ENCODE measurements at places on chromosomes 7 and 10. TPM values are rescaled to one million over a fixed set of nuclear protein-coding genes. Genes with fewer than 3 reads are reported as not detected.
A peak's percentile ranks its signal among the peaks of the same experiment; 100 is the strongest.

- peaks cover 31% of the 10 kb centered on the region for H3K4me1 ChIP-seq
- DNase-seq, result no peak
- no peaks in the 10 kb centered on the region for H3K36me3 ChIP-seq
- no peaks in the 10 kb centered on the region for H3K27me3 ChIP-seq
- no peak overlapping the region for H3K4me3 ChIP-seq
These were observed 1.9 kb upstream of the STX1A start for GRCh38 chr7:73721377-73721817.

GRCh38 chr7:149885191-149886017, 11.6 kb downstream of the ATP6V0E2 start:
- H3K4me1 ChIP-seq, result no peaks in the 10 kb centered on the region
- DNase-seq, result peak; percentile 12
- no peaks in the 10 kb centered on the region for H3K27me3 ChIP-seq
- H3K4me3 ChIP-seq, result no peak overlapping the region
- no peak overlapping the region for H3K27ac ChIP-seq

The PAX4 gene
- not detected for total RNA-seq

DNA sequence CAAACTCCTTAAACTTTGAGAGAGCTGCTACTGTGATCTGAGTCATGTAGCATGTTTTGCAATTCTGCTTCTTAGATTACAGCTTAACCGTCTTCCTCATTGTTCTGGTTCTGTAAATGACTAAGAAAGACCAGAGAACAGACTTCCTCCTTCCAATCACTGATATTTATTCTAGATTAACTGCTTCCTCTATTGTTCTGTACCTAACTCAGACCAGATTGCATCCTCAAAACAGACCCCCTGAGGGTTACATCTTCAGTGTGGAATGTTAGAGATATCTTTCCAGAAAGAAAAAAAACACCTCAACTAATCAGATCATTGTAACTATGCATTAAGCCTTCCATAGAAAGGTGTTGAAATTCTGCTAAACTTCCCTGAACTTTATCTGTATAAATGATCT, 5.7 kb upstream of the PIP start:
- H3K36me3 ChIP-seq, result no peaks in the 10 kb centered on the region
- no peak overlapping the region for H3K27ac ChIP-seq
- H3K4me1 ChIP-seq, result no peaks in the 10 kb centered on the region
- no peak overlapping the region for H3K4me3 ChIP-seq
- H3K27me3 ChIP-seq, result no peaks in the 10 kb centered on the region
- no peak for DNase-seq

GRCh38 chr7:108196004-108196403, 65.8 kb upstream of the LAMB4 start:
- no peak overlapping the region for H3K27ac ChIP-seq
- H3K36me3 ChIP-seq, result no peaks in the 10 kb centered on the region
- no peaks in the 10 kb centered on the region for H3K4me1 ChIP-seq
- H3K4me3 ChIP-seq, result no peak overlapping the region

DNA sequence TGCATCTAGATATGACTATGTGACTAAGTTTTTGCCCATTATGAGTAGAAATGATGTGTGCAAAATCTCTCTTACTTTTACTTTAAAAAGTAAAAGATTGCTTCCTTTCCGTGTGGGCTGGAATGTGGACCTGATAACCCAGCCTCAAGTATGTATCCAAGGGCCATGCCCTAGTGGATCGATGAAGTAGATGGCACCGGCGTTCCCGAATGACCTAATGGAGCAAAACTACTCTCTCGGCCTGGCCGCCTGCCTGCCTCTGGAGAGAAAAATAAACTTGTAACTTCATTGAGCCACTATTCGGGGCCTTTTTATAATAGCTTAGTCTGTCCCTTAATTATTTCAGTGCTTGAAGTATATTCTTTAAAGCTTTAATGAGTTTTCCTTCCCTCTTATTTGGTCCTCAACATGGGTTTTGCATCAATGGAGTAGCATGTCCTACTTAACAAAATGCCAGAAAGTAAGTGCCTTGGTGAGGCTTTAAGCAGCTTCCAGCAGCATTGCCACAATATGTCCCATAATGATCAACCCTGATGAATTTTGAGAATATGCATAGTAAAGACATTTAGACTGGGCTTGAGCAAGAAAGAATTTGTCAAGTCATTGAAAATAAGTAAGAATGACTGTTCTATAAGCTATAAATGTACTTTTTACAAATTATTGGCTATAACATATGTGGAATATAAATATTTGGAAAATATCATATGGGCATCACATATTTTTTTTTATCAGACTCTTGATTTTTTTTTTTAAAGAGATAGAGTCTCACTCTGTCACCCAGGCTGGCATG, 61.4 kb downstream of the PLXDC2 start:
- H3K4me3 ChIP-seq, result no peak overlapping the region
- H3K36me3 ChIP-seq, result no peaks in the 10 kb centered on the region
- no peak overlapping the region for H3K27ac ChIP-seq
- H3K27me3 ChIP-seq, result no peaks in the 10 kb centered on the region
- H3K4me1 ChIP-seq, result no peaks in the 10 kb centered on the region

The SAMD9 gene
- total RNA-seq, result 10.2 TPM

DNA sequence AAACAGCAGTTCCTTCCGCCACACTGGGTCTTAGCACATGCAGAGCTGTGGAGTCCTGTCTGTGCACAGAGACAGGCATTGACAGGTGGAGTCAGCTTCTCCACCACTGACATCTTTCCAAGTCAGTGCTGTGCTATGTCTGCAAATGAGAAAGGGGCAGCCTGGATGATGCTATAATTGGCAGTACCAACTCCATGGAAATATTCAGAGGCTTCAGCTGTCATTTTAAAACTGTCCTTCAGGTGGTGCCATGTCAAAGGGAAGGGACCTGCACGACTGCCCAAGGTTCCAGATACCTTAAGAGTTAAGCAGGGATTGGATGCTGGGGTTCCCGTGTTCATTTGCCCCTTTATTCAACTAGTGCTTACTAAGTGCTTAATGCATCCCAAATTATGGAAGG, 258.0 kb upstream of the PRKCQ start:
- no peak for DNase-seq
- no peaks in the 10 kb centered on the region for H3K36me3 ChIP-seq
- no peak overlapping the region for H3K4me3 ChIP-seq
- H3K4me1 ChIP-seq, result no peaks in the 10 kb centered on the region
- H3K27me3 ChIP-seq, result no peaks in the 10 kb centered on the region
- no peak overlapping the region for H3K27ac ChIP-seq

DNA sequence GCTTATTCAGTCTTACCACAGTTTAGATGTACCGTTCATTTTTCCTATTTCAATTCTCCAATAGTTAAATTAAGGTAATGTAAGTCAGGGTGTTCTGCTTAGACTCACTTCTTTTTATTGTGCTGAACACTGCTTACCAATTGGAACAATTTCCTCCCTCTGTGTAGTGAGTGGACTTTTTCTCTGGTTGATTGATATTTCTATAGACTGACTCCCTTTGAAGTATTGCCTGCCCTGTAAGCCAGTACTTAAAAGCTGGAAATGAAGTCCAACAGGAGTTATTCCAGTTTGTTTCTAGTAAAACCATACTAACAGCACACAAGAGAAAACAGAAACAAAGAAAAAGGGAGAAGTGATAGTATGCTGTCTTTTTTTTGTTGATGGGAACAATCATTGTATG, 1674.9 kb downstream of the REEP3 start:
- no peak for DNase-seq
- no peaks in the 10 kb centered on the region for H3K36me3 ChIP-seq
- H3K4me1 ChIP-seq, result no peaks in the 10 kb centered on the region
- H3K4me3 ChIP-seq, result no peak overlapping the region

The CROT gene
- 5.6 TPM for total RNA-seq

- no peaks in the 10 kb centered on the region for H3K36me3 ChIP-seq
- no peaks in the 10 kb centered on the region for H3K4me1 ChIP-seq
- no peak overlapping the region for H3K4me3 ChIP-seq
- no peak for DNase-seq
These were observed 24.6 kb upstream of the RHBDD2 start for GRCh38 chr7:75854233-75854632.

DNA sequence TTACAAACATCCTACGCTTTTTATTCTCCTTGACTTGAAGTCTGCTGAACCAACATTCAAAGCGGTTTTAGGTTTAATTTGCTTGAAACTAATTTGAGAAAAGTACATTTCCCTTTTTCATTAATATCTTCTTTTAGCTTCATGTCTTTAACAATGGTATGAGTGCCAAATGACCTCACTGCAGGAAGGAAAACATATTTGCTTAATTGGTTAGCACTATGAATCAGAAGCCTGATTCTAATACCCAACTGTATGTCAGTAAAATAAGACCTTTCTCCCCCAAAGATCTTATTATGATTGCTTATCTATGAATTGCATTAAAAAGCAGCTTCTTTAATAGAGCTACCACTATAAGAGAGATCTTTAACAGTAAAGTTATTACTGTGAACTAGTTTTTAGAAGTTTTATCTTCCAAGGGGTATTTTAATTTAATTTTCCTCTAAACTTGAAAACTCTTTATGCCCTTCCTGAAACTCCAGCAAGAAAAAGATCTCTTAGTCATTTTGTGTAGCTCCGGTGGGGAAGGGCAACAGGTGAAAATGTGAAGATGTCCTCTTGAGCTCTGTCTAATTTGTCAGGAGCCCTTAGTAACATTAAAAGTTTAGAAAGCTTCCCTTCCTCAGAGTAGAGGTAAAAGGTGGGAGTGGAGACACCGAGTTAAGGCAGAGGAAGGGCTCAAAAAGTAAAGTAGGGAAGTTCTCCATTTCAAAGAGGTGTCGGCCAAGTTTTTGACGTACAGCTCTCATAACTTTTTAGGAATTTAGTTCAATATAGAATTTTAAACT, 6.1 kb downstream of the COL1A2 start:
- H3K4me1 ChIP-seq, result no peaks in the 10 kb centered on the region
- H3K27me3 ChIP-seq, result no peaks in the 10 kb centered on the region
- H3K4me3 ChIP-seq, result no peak overlapping the region
- no peaks in the 10 kb centered on the region for H3K36me3 ChIP-seq
- no peak for DNase-seq

DNA sequence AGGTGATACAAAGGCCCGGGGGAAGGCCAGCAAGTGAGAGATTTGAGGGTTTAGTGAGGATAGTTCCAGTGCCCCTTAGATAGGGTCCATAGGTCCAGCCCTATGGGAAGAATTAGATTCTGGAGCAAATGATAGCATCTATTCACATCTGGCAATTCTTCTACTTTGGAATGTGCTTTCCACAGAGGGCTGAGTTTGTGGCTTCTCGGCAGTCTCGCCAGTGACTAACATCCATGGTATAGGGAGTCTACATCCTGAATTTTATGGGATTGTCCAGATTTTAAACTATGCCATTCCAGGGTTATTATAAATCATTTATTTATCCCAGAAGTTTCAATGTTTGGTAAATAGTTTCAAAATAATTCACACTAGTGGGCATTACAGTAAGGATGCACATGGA, 207.3 kb upstream of the ADO start:
- H3K27ac ChIP-seq, result no peak overlapping the region
- H3K36me3 ChIP-seq, result no peaks in the 10 kb centered on the region
- no peaks in the 10 kb centered on the region for H3K27me3 ChIP-seq
- H3K4me1 ChIP-seq, result no peaks in the 10 kb centered on the region
- DNase-seq, result no peak
- H3K4me3 ChIP-seq, result no peak overlapping the region

The ITPRIP gene
- 28.3 TPM for total RNA-seq

The ATP6V1F gene
- 132 TPM for total RNA-seq

DNA sequence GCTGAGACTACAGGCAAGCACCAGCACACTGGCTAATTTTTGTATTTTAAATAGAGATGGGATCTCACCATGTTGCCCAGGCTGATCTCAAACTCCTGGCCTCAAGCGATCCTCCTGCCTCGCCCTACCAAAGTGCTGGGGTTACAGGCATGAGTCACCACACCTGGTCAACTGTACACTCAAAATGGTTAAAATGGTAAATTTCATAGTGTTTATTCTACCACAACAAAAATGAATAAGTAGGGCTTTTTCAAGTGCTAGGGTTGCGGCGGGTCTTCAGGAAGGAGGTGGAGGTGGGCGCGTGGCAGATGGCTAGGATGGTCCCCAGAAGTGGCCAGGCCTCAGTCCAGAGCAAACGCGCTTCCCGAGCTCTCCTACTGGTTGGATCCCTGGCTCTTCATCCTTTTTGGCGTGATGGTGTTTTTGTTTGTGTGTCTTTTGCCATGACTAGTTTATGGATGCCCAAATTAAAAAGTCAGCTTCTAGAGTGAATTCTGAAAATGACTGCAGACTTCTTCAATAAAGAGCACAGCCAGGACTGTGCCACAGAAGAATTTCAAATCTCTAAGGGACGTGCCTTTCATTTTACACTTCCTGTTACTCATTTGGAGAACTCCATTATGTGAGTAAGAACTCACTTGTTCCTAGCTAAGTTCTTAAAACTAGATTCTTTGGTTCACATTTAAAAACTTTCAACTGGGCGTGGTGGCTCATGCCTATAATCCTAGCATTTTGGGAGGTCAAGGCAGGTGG, 73.9 kb downstream of the TMEM130 start:
- H3K27ac ChIP-seq, result no peak overlapping the region
- H3K27me3 ChIP-seq, result no peaks in the 10 kb centered on the region
- H3K36me3 ChIP-seq, result no peaks in the 10 kb centered on the region
- H3K4me1 ChIP-seq, result no peaks in the 10 kb centered on the region
- no peak for DNase-seq
- no peak overlapping the region for H3K4me3 ChIP-seq

DNA sequence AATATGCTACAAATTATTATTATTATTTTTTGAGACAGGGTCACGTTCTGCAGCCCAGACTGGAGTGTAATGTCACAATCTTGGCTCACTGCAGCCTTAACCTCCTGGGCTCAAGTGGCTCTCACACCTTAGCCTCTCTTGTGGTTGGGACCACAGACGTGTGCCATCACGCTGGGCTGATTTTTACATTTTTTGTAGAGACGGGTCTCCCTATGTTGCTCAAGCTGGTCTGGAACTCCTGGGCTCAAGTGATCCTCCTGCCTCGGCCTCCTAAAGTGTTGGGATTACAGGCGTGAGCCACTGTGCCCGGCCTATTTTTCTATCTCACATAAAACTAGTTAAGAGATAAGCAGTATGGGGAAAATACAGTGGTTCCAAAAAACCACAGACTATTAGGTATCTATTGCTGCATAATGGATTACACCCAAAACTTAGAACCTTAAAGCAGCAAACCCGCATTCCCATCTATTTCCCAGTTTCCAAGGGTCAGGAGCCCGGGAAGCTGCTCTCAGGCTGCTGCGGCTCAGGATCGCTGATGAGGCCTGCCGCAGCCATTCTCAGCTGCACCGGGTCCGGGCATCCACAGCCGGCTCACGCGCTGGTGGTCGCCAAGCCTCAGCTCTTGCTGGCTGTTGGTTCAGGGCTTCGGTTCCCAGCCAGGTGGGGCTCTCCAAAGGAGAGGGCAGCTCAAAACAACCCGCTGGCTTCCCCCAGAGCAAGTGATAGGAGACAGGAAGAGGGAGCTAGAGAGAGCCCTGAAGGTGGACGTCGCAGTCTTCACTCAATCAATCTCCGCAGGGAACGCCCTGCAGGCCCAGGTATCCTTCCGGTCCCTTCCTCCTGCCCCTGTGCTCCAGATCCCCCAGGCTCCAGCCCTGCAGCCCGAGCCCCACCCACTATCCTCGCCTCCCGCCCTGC, 128.2 kb downstream of the UBE2H start:
- H3K4me3 ChIP-seq, result peak overlapping the region; percentile 60
- no peaks in the 10 kb centered on the region for H3K36me3 ChIP-seq
- DNase-seq, result no peak
- peaks cover 16% of the 10 kb centered on the region for H3K4me1 ChIP-seq
- no peaks in the 10 kb centered on the region for H3K27me3 ChIP-seq
- peak overlapping the region; percentile 77 for H3K27ac ChIP-seq

The INHBA gene
- 6.7 TPM for total RNA-seq

- DNase-seq, result no peak
- no peaks in the 10 kb centered on the region for H3K36me3 ChIP-seq
- no peak overlapping the region for H3K4me3 ChIP-seq
- H3K4me1 ChIP-seq, result no peaks in the 10 kb centered on the region
- no peaks in the 10 kb centered on the region for H3K27me3 ChIP-seq
These were observed 17.1 kb upstream of the LIPF start for GRCh38 chr10:88647061-88647615.

The UPK3BL1 gene
- total RNA-seq, result 17.0 TPM

The KCND2 gene
- 0.31 TPM for total RNA-seq
